Stimulated activated CD8-positive, alpha-beta memory T cell treated with anti-CD3 and anti-CD28 coated beads, Interleukin-15, amount 100 ng/mL, for 48 hours (primary cell): ENCODE measurements at places on chromosomes 12 and 14.
A peak's percentile ranks its signal among the peaks of the same experiment; 100 is the strongest.

- DNase-seq: no peak
Measured at GRCh38 chr12:119710965-119711551, 43.1 kb downstream of the PRKAB1 start.

- peak; percentile 49 for DNase-seq
Measured at GRCh38 chr12:51980051-51980808, 26.5 kb upstream of the TAMALIN start.

DNA sequence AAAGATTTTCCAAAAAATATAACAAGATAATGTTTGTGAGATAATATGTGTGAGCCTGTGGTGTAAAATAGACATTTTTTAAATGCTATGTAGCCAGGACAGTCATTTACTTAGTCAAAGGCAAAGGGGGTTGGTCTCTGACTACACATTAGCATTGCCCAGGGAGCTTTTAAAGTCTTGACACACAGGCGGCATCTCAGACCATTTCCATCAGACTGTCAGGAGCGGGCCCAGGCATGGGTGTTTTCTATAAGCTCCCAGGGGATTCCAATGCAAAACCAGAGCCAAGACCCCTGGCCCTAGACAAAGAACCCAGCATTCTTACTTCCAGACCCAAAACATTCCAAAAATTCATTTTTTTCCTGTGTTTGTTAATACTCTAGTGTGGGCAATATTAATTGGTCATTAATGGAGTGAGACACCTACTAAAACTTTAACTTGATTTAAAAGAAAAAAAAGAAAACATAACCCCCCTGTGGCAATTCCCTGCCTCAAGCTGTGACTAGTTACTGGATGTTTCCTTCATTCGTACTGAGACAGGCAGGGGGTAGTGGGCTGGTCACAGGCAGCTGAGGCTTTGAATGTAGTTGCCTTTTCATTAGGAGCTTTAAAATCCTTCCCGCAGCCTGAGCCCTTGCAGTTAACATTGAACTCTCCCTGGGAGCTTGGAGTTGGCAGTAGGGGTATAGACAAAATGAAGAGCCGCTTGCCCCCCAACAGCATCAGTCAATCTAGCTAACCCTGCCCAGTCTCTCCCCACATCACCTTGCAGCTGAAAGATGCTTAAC lies 103.7 kb downstream of the CMKLR1 start:
- no peak for DNase-seq

DNA sequence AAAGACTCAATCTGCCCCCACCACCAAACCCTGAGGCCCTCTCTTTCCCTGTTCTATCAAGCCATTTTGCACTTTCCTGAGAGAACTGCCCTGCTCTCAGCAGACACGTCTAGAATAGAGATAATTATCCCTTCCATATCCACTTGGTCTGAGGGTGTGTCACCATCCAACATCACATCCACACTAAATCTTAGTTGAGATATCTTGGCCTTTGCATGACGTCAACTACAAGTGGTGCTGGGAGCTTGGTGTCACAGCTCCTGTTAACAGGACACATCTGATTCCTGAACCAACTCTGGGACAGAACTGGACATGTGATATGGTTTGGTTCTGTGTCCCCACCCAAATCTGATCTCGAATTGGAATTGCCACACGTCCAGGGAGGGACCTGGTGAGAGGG lies 1109.2 kb downstream of the TMEM121 start:
- DNase-seq: no peak

GRCh38 chr12:111976291-111976690 lies 36.7 kb downstream of the TMEM116 start:
- no peak for DNase-seq

- no peak for DNase-seq
Measured at GRCh38 chr12:835754-836518, 83.6 kb downstream of the WNK1 start.

GRCh38 chr14:35085441-35085840 lies 36.3 kb downstream of the PPP2R3C start:
- DNase-seq: no peak

DNA sequence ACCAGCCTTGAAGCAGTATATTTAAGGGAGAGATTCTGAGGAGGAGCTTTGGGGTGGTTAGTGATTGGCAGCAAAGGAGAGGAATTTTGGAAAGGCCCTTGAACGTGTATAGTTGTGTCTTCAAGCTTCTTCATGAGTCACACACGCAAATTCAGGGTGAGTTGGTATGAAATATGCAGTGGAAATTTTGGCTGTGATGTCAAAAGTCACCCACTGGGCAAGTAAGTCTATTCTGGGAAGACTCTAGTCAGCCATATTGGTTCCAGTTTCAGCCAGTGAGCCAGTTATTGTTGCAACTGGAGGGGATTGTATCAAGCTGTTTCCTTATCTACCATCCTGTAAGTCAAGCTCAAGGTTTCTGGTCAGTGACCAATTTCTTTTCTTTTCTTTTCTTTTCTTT lies 32.0 kb upstream of the VASH1 start:
- DNase-seq: no peak

DNA sequence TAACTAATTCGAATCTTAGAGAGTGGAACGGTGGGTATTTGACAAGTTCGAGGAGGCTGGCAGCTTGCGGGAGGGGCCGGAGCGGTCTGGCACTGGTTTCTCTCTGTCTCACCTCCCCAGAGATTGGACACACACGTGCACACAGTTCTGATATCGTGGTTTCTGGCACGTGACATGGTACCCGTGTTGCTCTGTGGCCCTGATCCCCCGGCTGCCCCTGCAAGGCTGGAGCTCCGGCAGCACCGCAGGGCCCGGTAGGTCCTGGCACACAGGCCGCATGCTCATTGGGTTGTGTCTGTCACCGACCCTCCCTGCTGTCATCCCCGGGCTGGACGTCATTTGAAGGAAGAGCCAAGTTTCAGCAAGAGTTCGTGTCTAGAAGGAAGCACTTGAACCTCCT lies 82.7 kb downstream of the PPP2R5C start:
- no peak for DNase-seq

GRCh38 chr14:73239393-73240241 lies 2.3 kb downstream of the PAPLN start:
- no peak for DNase-seq

- no peak for DNase-seq
Measured at GRCh38 chr12:1605129-1606020, 11.0 kb upstream of the FBXL14 start.

DNA sequence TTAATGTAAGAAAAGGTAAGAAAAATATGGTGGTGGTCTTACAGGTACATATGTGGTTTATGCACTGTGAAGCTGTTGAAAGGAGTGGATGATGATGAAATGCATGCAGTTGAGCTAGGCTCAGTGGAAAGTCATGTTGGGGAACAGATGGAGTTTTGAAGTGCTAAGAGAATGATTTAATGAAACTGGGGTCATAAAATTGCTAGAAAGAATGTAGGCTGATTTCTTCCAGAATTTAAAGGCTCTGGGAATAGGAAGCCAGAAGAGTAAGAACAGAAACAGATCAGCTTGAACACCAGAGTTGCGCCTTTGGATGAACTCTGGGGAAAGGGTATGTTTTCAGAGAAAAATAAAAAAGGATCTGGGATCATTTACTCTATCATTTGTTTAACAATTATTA lies 146.5 kb downstream of the MON2 start:
- DNase-seq: no peak

DNA sequence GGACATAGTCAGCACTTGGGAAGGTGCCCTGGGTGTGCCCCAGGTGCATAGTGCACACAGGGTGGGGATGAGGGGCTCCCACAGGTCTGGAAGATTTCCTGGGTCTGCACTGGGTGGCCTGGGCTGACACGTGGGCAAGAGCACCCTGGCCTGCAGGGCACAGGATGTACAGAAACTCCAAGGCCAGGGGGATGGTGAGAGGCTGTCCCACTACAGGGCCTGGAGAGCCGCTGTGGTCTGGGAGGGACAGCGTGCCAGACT lies 35.8 kb upstream of the PPP1R13B start:
- DNase-seq: no peak

DNA sequence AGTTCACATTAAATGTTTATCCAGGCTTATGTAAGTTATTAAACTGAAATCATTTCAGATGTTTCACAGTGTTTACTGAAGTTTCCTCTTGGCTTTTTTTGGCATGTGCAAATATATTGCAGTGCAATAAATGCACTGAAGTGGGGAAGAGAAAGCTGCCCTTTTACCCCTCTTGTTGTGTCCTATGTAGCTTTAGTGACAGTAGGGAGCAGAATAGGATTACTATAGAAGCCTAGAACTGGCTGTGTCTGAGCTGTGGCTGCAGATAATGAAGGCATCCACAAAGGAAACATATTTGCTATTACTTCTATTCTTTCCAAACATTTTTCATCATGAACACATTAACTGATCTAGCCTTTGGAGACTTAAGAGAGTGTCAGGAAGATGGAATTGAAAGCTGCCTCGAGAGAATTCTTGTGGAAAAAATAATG lies 24.1 kb upstream of the CNTN1 start:
- no peak for DNase-seq

- DNase-seq: no peak
Measured at GRCh38 chr12:89977405-89978085, 268.9 kb upstream of the ATP2B1 start.

GRCh38 chr14:105682956-105683570 lies 156.7 kb downstream of the TMEM121 start:
- DNase-seq: no peak

DNA sequence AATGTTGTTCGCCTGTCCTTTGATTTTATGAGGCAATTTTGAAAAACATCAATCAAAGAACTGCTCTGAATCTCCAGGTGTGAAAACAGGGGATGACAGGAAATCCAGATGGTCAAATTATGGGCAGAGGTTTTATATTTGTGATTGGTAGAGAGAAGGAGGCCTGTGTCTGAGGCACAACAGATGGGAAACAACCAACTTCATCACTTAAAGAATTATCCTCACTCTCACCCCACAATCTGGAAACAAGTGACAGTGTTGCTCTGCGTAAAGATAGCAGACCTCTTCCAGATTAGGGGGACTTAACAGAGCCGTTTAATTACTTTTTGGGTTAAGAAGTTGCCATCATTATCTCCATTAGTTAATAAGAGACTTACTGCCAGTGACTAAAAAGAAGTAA lies 64.1 kb upstream of the EGLN3 start:
- DNase-seq: no peak

- DNase-seq: no peak
Measured at GRCh38 chr12:23843958-23844357, 105.5 kb downstream of the SOX5 start.

DNA sequence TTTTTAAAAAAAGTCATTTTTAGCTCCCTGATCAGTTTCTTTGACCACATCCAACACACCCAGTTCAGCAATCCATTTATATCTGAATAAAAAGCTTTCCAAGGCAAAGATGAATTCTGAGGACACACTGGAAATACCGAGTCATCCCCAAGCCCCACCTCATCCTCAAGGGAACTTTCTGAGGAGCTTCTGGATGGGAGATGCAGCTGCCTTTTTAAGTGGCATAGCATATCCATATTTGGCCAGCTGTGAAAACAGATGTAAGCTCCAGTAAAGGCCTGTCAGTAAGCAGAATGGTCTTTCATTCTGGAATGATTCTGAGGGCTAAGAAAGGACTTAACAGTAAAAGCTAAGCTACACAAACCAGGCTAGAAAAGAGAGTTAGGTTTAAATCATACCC lies 18.4 kb downstream of the ZFYVE1 start:
- no peak for DNase-seq

- DNase-seq: no peak
Measured at GRCh38 chr14:65491274-65491673, 78.7 kb downstream of the FUT8 start.

DNA sequence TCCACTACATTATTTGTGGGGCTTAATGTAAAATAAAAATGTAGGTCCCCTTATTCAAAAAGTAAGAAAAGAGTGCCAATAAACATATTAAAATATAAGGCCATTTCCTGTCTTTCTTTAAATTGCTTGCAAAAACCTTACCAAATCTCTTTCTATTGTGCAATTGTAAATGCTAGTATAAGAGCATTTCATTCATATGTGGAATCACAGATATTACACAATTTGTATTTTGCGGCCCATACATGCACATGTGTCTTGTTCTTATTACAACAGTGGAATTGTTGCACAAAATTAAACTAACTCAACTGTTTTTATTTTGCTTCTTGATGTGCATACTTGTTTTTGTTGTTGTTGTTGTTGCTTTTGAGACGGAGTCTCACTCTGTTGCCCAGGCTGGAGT lies 20.1 kb upstream of the CRADD start:
- DNase-seq: no peak

- no peak for DNase-seq
Measured at GRCh38 chr12:106769546-106769945, 4.9 kb upstream of the RIC8B start.

DNA sequence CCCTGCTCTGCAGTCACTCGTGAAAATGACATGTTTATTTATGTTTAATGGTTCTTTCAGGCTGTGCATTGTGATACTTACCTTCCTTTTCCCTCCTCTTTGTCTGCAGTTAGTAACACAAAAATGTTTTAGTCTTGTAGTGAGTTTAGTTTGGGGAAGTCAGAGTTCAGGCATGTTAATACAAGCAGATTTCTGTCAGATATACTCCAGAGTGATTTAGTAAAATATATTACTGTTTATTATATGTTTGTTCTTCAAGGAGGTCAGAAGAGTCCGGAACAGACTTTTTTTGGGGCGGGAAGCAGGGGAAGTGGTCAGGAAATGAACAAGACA lies 28.7 kb downstream of the MSRB3 start:
- DNase-seq: no peak

DNA sequence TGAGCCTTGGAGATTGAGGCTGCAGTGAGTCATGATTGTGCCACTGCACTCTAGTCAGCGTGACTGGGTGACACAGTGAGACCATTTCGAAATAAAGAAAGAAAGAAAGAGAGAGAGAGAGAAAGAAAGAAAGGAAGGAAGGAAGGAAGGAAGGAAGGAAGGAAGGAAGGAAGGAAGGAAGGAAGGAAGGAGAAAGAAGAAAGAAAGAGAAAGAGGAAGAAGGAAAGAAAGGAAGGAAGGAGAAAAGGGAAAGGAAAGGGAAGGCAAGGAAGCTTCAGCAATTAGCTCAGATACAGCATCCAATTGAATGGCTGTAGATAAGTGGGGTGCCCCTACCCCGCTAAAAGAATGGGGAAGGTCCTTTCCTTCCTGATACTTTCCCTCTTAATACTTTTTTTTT lies 9.5 kb upstream of the NAA30 start:
- no peak for DNase-seq

GRCh38 chr12:123035841-123036240 lies 55.4 kb downstream of the ARL6IP4 start:
- DNase-seq: no peak

DNA sequence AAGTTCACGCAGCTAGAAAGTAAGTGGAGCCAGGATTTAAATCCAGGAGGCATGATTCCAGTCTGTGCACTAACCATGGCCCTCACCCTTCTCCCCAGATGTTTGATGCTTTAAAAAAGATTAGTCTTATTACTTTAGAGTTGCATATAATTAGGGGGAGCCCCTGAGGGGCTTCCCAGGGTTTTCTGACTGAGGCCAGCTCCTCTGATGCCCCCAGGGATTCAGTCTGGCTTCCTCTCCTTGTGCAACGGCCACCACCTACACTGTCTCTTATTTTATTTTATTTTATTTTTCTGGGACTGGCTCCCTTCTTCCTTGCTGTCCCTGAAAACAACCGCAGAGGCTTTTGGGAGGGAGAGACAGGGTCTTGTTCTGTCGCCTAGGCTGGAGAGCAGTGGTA lies 22.6 kb downstream of the CLSTN3 start:
- no peak for DNase-seq
